ENCODE measurements at places on chromosomes 13 and 19.

GRCh38 chr19:56319991-56320390 lies 5.4 kb upstream of the ZSCAN5A start:
- H3K36me3 ChIP-seq, result no peaks in the 10 kb centered on the region
- no peak for DNase-seq
- no peak overlapping the region for H3K4me3 ChIP-seq
- peaks cover 2% of the 10 kb centered on the region for H3K4me1 ChIP-seq

DNA sequence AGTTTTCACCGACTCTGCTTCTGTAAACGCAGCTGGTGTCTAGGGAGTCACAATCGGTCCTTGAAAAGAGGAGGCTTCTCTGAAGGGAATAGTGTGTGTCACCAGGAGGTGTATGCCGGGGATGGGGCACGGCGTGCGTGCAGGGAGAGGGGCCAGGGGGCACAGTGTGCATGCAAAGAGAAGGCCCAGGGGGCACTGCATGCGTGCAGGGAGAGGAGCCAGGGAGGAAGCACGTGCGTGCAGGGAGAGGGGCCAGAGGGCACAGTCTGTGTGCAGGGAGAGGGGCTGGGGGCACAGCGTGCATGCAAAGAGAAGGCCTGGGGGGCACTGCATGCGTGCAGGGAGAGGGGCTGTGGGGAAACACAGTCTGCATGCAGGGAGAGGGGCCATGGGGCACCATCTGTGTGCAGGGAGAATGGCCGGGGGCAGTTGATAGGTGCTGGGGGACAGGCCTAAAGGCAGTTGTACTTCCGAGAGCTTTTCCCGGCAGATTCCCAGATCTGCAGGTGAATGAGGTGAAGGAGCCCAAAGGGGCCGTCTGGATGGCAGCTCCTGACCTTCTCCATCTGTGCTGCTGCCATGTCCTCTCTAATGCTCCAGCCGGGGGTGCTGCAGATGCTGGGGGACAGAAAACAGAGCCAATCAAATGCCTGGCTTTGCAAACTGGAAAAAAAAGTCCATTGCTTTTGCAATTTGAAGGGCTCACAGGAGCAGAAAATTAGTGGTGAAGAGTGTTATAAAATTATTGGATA lies 36.4 kb downstream of the ATP11A start:
- H3K4me3 ChIP-seq, result no peak overlapping the region
- no peak for DNase-seq
- no peaks in the 10 kb centered on the region for H3K27me3 ChIP-seq
- H3K36me3 ChIP-seq, result peaks cover 19% of the 10 kb centered on the region
- no peak overlapping the region for H3K27ac ChIP-seq
- peaks cover 18% of the 10 kb centered on the region for H3K4me1 ChIP-seq

- no peak for DNase-seq
- H3K4me3 ChIP-seq, result no peak overlapping the region
- no peaks in the 10 kb centered on the region for H3K27me3 ChIP-seq
- H3K4me1 ChIP-seq, result peaks cover 83% of the 10 kb centered on the region
Measured at GRCh38 chr19:56109226-56109625, 11.9 kb downstream of the ZNF787 start.

GRCh38 chr13:39091586-39091985 lies 53.3 kb downstream of the NHLRC3 start:
- H3K27me3 ChIP-seq, result no peaks in the 10 kb centered on the region
- no peak overlapping the region for H3K4me3 ChIP-seq
- H3K36me3 ChIP-seq, result no peaks in the 10 kb centered on the region
- H3K4me1 ChIP-seq, result no peaks in the 10 kb centered on the region
- no peak overlapping the region for H3K27ac ChIP-seq

DNA sequence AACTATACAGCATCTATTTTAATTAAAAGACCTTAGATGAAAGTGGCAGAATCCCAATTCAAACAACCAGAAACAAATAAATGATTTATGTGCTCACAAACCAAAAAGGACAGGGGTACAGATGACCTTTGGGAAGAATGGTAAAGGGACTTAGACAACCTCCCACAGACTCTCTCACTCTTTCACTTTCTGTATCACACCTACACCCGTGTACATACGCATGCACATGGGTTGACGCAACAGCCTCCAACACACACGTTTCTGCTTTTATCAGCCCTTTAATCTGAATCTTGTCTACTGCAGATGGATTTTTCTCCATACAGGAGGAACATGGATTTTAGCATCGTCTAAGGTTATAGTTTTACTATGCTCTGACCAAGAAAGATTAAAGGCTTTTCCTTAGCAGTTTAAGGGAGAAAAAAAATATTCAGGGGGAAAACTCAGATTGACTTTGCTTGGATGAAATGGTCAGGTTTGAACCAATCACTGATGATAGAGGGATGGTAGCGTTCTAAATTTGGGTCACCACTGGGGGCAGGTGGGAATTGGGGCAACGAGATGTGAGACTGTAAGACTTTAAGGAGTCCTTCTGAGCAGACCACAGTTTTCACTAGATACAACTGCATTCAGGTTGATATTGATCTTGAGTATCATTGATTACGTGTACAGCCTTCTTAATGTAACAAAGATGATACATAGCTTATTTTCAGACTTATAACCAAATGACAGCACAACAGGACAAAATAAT lies 166.1 kb downstream of the ITGBL1 start:
- H3K27me3 ChIP-seq, result no peaks in the 10 kb centered on the region
- H3K27ac ChIP-seq, result no peak overlapping the region
- no peak overlapping the region for H3K4me3 ChIP-seq
- DNase-seq, result no peak
- no peaks in the 10 kb centered on the region for H3K36me3 ChIP-seq

DNA sequence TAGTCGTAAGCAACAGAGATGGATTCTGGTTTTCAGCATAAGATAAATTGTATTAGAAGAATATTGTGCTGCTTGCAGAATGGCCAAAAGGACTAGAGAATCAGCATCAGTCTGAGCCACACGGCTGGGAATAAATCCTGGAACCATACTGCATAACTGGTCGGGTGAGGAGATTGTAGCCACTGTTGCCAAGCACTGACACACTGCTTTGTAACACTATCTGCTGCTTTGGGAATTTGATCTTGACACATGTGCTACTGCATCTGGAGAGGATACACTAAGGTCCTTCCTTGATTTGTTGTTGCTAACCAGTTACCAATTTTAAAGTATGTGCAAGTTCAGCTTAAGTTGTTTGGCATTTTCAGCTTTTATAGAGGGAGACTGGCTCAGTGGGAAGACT lies 1.9 kb downstream of the HNRNPA1L2 start:
- peaks cover 19% of the 10 kb centered on the region for H3K36me3 ChIP-seq
- no peak overlapping the region for H3K27ac ChIP-seq
- H3K27me3 ChIP-seq, result no peaks in the 10 kb centered on the region
- no peak overlapping the region for H3K4me3 ChIP-seq
- no peak for DNase-seq
- no peaks in the 10 kb centered on the region for H3K4me1 ChIP-seq

GRCh38 chr13:109361562-109362289 lies 424.7 kb downstream of the IRS2 start:
- no peak for DNase-seq
- H3K36me3 ChIP-seq, result no peaks in the 10 kb centered on the region
- no peak overlapping the region for H3K4me3 ChIP-seq
- H3K27ac ChIP-seq, result no peak overlapping the region
- H3K4me1 ChIP-seq, result no peaks in the 10 kb centered on the region

GRCh38 chr19:788983-789700 lies 8.1 kb upstream of the PTBP1 start:
- H3K4me1 ChIP-seq, result peaks cover 28% of the 10 kb centered on the region
- H3K27ac ChIP-seq, result peak overlapping the region; percentile 82
- DNase-seq, result peak; percentile 75
- H3K4me3 ChIP-seq, result no peak overlapping the region
- no peaks in the 10 kb centered on the region for H3K36me3 ChIP-seq

DNA sequence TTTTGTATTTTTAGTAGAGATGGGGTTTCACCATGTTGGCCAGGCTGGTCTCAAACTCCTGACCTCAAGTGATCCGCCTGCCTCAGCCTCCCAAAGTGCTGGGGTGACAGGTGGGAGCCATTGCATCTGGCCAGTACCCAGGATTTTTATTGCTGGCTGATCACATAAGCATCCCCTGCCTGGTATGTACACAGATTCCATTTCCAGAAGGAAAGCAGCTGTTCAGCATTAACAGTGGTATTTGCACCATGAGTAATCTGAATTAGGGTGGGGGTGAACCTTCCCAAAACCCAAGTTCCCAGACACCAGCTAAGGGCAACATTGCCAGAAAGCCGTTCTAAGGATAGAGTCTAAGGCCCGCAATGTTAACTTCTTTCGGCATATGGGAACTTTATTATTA lies 7.3 kb downstream of the ZNF555 start:
- H3K36me3 ChIP-seq, result peaks cover 36% of the 10 kb centered on the region
- no peaks in the 10 kb centered on the region for H3K27me3 ChIP-seq
- no peaks in the 10 kb centered on the region for H3K4me1 ChIP-seq
- no peak overlapping the region for H3K4me3 ChIP-seq
- no peak overlapping the region for H3K27ac ChIP-seq

DNA sequence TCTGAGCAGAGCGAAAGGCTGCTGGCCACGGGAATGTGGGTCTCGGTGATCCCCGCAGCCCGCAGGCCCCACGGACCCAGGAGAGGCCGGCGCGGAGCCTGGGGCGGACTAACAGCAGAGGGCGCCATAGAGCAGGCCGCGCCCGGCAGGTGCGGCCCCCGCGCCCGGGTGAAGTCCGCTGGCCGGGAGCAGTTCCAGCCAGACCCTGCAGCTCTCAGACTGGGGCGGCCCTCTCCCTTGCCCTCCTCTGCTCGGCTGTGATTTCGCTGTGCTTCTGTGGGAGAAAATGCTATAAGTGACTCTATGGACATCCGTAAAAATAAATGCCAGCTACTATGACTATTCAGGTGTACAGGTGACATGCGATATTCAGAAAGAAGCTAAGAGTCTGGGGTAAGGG lies 37.7 kb downstream of the GSX1 start:
- H3K27me3 ChIP-seq, result peaks cover 66% of the 10 kb centered on the region
- H3K36me3 ChIP-seq, result no peaks in the 10 kb centered on the region
- peak; percentile 35 for DNase-seq

DNA sequence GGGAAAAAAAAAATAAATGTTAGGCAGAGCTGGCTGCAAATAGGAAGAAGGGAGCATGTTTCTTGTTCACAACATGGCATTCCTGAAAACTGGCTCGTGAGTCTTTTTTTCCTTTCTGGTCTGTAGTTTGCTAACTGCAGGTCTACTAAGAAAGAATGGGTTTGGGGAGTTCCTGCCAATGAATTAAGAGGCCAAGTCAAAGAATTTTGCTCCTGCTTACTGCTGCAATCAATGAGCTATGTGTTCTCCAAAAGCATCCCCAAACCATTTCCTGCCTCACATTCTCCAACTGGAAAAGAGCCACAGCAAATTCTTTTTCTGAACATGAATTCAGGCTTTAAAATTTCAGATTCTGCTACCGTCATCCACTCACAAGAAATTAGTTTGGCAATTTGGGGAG lies 88.6 kb downstream of the DCT start:
- H3K4me3 ChIP-seq, result no peak overlapping the region
- H3K27ac ChIP-seq, result no peak overlapping the region
- no peaks in the 10 kb centered on the region for H3K36me3 ChIP-seq
- DNase-seq, result no peak
- H3K27me3 ChIP-seq, result no peaks in the 10 kb centered on the region

GRCh38 chr13:85661675-85662074 lies 137.5 kb downstream of the SLITRK6 start:
- no peaks in the 10 kb centered on the region for H3K27me3 ChIP-seq
- no peak for DNase-seq
- no peak overlapping the region for H3K27ac ChIP-seq
- H3K4me3 ChIP-seq, result no peak overlapping the region
- H3K4me1 ChIP-seq, result no peaks in the 10 kb centered on the region

GRCh38 chr13:92827503-92827902 lies 399.1 kb upstream of the GPC6 start:
- no peaks in the 10 kb centered on the region for H3K4me1 ChIP-seq
- H3K4me3 ChIP-seq, result no peak overlapping the region
- no peaks in the 10 kb centered on the region for H3K36me3 ChIP-seq
- no peak overlapping the region for H3K27ac ChIP-seq
- DNase-seq, result no peak

- no peaks in the 10 kb centered on the region for H3K36me3 ChIP-seq
- no peak overlapping the region for H3K27ac ChIP-seq
- no peak overlapping the region for H3K4me3 ChIP-seq
- H3K4me1 ChIP-seq, result no peaks in the 10 kb centered on the region
Measured at GRCh38 chr13:81957121-81957520, 1616.2 kb upstream of the SPRY2 start.

GRCh38 chr19:8069096-8069973 lies 16.8 kb downstream of the CCL25 start:
- no peak overlapping the region for H3K4me3 ChIP-seq
- no peak overlapping the region for H3K27ac ChIP-seq
- no peak for DNase-seq
- no peaks in the 10 kb centered on the region for H3K4me1 ChIP-seq
- no peaks in the 10 kb centered on the region for H3K36me3 ChIP-seq

DNA sequence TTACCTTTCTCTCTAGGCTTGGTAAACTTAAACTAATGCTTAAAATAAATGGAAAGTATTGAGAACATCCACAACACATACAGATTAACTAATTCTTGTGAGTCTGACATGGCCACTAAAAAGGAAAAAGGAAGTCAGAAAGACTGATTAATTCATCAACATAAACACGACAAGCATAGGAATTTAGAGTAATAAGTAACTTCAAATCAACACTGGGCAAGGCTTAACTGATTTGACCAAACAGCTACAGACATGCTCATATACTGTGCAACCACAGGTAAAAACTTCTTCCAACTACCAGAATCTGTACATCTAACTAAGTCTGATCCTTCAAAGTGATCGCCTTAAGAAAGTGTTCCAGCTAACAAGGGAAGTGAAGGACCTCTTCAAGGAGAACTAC lies 20.5 kb downstream of the UGGT2 start:
- H3K4me1 ChIP-seq, result peaks cover 12% of the 10 kb centered on the region
- H3K27me3 ChIP-seq, result no peaks in the 10 kb centered on the region
- DNase-seq, result no peak
- H3K27ac ChIP-seq, result no peak overlapping the region

GRCh38 chr19:9507285-9507684 lies 8.9 kb upstream of the ZNF560 start:
- no peak for DNase-seq
- no peak overlapping the region for H3K27ac ChIP-seq
- H3K4me3 ChIP-seq, result no peak overlapping the region
- no peaks in the 10 kb centered on the region for H3K36me3 ChIP-seq

DNA sequence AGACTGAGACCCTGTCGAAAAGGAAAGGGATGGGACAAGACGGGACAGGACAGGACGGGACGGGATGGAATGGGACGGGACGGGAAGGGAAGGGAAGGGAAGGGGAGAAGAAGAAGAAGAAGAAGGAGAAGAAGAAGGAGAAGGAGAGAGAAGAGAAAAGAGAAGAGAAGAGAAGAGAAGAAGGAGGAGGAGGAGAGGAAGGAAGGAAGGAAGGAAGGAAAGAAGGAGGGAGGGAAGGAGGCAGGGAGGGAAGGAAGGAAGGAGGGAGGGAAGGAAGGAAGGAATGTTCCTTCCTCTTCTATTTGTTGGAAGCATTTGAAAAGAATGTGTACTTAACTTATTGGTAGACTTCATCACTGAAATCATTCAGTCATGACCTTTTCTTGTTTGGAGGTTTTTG lies 9.6 kb upstream of the SHFL start:
- H3K27me3 ChIP-seq, result peaks cover 5% of the 10 kb centered on the region
- no peak overlapping the region for H3K27ac ChIP-seq
- no peak for DNase-seq
- no peaks in the 10 kb centered on the region for H3K4me1 ChIP-seq
- no peaks in the 10 kb centered on the region for H3K36me3 ChIP-seq

GRCh38 chr19:40277356-40278059 lies 7.6 kb downstream of the AKT2 start:
- no peak overlapping the region for H3K27ac ChIP-seq
- H3K27me3 ChIP-seq, result no peaks in the 10 kb centered on the region
- H3K4me1 ChIP-seq, result peaks cover 55% of the 10 kb centered on the region
- H3K4me3 ChIP-seq, result no peak overlapping the region
